Cardiac muscle cell (in vitro differentiated cells and primary cell): ENCODE measurements at places on chromosomes 4 and X. TPM values are rescaled to one million over a fixed set of nuclear protein-coding genes. Genes with fewer than 3 reads are reported as not detected.
A peak's percentile ranks its signal among the peaks of the same experiment; 100 is the strongest.

DNA sequence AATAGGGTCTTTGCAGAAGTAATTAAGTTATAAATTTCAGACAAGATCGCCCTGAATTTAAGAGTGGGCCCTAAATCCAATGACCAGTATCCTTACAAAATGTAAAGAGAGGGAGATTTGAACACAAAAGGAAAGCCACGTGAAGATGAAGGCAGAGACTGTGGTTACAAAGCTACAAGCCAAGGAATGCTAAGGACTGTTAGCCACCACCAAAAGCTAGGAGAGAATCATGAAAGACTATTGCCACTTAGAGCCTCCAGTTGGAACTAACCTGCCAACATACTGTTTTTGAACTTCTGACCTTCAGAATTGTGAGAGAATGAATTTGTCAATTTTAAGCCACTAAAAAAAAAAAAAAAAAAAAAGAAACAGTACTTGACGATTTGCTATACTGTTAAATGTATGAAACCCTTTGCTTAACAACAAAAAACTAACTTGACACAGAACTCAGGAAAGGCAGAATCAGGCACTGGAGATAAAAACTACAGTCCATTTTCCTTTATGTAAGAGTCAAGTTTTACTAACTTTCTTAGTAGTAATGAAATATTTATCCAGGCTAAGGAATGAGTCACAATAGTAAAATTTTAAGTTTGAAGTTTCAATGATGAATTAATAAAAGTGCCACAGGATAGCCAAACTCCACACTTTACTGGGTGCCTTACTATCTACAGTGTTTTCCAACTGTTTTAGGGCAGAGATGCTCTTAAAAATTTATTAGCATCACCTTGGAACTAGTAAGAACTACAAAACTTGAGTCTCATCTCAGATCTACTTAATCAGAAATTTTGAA is 25.1 kb downstream of the DHX15 start:
- no peak for DNase-seq
- H3K27me3 ChIP-seq: no peaks in the 10 kb centered on the region
- H3K27ac ChIP-seq: peak overlapping the region; percentile 7
- peaks cover 16% of the 10 kb centered on the region for H3K4me1 ChIP-seq
- no peak overlapping the region for H3K4me3 ChIP-seq

DNA sequence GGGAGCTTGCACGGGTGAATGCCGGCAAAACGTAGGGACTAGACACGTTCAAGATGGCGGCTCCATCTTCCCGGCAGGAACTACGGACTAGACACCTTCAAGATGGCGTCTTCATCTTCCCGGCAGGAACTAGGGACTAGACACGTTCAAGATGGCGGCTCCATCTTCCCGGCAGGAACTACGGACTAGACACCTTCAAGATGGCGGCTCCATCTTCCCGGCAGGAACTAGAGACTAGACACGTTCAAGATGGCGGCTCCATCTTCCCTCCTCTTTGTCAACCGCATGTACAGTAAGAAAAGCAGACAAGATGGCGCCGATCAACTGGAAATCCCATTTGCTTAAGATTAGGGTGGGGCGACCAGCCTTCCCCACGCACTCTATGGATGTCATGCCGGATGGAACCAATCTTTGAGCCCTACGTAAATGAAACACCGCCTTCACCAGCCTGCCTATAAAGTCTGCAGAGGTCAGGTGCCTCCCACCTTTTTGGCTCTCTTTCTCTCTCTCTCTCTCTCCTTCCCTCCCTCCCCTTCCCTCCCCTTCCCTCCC is 222.4 kb downstream of the CRLF2 start:
- no peaks in the 10 kb centered on the region for H3K36me3 ChIP-seq
- no peaks in the 10 kb centered on the region for H3K4me1 ChIP-seq
- no peaks in the 10 kb centered on the region for H3K27me3 ChIP-seq

DNA sequence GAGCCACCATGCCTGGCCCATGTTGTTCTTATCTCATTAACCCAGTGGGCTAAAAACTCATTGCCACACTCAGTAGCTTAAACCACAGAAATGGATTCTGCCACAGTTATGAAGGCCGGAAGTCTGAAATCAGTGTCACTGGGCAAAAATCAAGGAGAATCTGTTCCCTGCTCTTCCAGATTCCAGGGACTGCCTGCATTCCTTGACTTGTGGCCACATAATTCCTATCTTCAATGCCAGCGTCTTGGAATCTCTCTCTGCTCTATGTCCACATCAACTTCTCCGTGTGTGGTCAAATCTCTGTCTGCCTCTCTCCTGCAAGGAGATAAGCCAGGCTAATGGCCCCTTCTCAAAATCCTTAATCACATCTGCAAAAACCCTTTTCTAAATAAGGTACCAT is 4.1 kb upstream of the WFS1 start:
- H3K27me3 ChIP-seq: no peaks in the 10 kb centered on the region
- no peak overlapping the region for H3K27ac ChIP-seq
- H3K4me3 ChIP-seq: no peak overlapping the region
- H3K4me1 ChIP-seq: peaks cover 8% of the 10 kb centered on the region

DNA sequence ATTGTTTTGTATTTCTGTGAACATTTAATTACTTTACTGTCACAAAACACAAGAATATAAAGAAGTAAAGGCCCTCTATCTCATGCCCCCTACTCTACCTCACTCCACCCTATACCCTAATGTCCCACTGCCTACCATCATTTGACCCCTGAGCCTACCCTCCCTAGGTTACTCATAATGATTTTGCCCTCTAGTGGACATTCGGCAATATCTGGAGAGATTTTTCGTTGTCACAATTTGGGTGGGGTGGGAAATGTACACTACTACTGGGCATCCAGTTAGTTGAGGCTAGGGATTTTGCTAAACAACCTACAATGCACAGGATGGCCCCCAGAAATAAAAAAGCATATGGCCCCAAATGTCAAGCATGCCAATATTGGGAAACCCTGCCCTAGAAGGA is 10.2 kb downstream of the TEX13A start:
- no peaks in the 10 kb centered on the region for H3K27me3 ChIP-seq
- H3K36me3 ChIP-seq: no peaks in the 10 kb centered on the region
- no peak for DNase-seq
- no peak overlapping the region for H3K27ac ChIP-seq
- H3K4me1 ChIP-seq: no peaks in the 10 kb centered on the region
- H3K4me3 ChIP-seq: no peak overlapping the region

The AKAP4 gene
- total RNA-seq: not detected in 2 replicates

DNA sequence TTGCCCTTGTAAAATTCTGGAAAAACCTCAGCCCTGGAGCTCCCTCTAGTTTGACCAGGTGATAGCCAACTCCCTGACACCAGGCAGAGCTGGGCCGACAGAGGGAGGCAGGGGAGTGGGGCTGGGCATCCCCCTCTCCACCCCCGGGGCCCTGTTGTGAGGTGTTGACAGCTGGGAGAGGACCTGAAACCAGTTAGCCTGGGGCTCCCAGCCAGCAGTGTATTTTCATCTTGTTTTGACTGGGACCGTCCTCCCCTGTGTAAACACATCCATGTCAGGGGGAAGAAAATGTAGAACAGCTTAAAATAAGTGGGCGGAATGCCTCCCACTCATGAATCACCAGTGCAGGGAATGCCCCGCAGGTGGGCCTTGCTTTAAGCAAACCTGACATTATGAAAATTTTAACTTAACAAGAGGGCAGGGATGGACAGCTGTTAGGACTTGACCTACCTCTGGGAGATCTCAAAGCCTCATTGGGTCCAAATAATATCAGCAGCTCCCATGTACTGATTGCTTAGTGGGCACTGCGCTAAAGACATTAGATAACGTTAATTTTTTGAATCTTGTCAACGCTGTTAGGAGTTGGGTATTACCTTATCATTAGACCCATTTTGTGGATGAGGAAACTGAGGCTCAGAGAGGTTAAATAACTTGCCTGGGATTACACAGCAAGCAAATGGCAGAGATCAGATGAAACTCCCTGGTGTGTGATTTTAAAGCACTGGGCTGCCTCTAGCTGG is 45.9 kb downstream of the TSC22D3 start:
- H3K27ac ChIP-seq: peak overlapping the region; percentile 79
- H3K4me3 ChIP-seq: no peak overlapping the region
- H3K36me3 ChIP-seq: no peaks in the 10 kb centered on the region
- peak; percentile 54 for DNase-seq
- H3K27me3 ChIP-seq: no peaks in the 10 kb centered on the region

The FAM47C gene
- total RNA-seq: not detected in 2 replicates
